ENCODE measurements at places on chromosomes 3 and 15.

- no peak for DNase-seq
Measured at GRCh38 chr15:51403072-51403878, 61.8 kb downstream of the GLDN start.

DNA sequence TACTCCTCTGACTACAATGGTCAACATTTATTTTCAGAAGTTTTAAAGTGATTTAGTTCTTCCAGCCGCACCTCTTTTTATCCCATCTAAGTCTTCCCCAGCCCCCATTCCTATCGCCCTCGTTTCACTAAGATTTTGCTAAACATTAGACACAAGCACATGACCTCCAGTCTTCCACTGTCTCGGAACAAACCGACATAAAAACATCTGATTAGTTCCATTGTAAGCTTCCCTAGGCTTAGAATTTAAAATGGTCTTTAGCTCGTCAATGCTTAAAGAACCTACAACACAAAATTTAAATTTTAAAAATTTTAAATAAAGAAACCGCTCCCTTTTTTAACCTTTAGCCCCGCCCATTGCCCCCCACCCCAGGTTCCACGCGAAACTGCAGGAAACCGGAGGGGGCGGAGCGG is 284 bp upstream of the TSC22D2 start:
- no peak for DNase-seq

GRCh38 chr15:36323615-36324014 is 255.8 kb upstream of the CDIN1 start:
- DNase-seq, result no peak

DNA sequence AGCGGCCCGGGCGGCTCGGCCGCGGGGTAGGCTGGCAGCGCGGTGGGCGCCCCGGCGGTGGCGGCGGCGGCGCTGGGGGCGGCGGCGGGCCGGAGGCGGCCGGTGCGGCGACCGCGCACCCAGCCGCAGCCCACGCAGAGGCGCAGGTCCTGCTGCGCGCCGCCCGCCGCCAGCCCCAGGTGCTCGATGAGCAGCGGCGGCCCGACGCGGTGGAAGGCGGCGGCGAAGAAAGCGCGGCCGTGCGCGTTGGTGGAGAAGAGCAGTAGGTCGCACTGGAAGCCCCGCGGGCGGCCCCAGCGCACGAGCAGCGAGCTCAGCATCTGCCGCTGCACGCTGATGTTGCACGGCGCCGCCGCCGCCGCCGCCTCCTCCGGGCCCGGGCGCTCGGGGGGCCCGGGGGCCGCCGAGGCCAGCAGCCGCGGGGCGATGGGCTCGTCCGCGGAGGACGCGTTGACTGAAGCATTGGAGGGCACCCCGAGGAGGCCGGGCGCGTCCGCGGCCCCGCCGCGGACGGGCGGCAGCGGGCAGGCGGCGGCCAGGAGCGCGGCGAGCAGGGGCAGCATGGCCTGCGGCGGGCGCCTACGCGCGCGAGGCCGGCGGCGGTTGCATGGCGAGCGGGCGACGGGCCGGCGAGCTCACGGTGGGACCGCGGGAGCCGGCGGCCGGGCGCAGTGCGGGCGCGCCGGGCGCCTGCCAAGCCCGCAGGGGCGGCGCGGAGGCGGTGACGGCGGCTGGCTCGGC is 452 bp downstream of the TMEM158 start:
- DNase-seq, result peak; percentile 17

DNA sequence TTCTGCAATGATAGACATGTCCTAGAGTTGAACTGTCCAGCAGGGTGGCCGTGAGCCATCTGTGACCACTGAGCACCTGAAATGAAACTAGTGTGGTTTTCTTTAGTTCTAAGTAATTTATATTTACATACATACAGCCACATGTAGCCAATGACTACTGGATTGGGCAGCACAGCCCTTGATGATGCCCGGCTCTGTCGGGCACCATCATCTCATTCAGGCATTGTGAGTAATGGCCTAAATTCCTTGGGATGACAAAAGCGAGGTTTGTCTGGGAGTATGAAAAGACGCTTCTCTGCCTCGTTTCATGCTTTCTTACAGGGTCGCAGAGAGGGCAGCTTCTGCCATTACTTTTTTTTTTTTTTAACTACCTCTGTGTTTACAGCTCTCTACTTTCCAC is 251.9 kb upstream of the HES1 start:
- no peak for DNase-seq

Data from left ventricle myocardium inferior (tissue), 1 donor.